Activated T-cell treated with anti-CD3 and anti-CD28 coated beads, Interleukin-2, amount 50 U/mL, for 24 hours (primary cell): ENCODE measurements at places on chromosomes 13 and 19.

GRCh38 chr19:42423462-42424344 is 3.5 kb downstream of the LIPE start:
- peak; percentile 98 for DNase-seq

- no peak for DNase-seq
Observed at GRCh38 chr13:19572280-19572679, 10.9 kb upstream of the TPTE2 start.

DNA sequence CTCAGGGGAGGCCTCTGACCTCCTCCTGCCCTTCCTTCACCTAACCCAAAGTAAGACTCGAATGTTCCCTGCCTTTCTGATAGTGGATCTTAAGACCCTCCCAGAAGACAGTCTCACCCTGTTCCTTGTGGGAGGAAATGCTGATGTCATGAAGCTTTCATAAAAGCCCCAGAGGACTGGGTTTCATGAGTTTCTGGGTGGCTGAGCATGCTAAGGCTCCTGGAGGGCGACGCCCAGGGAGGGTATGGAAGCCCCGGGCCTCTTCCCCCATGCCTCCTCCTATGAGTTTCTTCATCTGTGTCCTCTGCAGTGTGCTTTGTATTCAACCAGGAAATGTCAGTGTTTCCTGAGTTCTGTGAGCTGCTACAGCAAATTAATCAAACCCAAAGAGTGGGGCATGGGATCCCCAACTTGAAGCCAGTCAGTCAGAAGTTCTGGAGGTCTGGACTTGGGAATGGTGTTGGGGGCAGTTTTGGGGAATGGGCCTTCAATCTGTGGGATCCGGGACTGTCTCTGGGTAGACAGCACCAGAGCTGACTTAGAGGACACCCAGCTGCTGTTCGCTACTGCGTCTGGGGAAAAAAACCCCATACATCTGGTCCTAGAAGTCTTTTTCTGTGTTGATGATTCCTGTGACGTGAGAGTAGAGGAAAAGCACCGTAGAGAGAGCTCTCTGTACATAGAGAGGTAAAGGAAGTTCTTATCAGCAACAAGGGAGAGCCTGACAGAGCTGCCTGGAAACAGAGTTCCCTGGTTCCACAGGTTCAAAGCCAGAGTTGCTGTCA is 2.0 kb upstream of the LILRB2 start:
- DNase-seq: no peak

GRCh38 chr19:8686549-8686948 is 12.0 kb downstream of the ACTL9 start:
- no peak for DNase-seq

- no peak for DNase-seq
Observed at GRCh38 chr13:97493456-97493855, 59.5 kb downstream of the RAP2A start.

DNA sequence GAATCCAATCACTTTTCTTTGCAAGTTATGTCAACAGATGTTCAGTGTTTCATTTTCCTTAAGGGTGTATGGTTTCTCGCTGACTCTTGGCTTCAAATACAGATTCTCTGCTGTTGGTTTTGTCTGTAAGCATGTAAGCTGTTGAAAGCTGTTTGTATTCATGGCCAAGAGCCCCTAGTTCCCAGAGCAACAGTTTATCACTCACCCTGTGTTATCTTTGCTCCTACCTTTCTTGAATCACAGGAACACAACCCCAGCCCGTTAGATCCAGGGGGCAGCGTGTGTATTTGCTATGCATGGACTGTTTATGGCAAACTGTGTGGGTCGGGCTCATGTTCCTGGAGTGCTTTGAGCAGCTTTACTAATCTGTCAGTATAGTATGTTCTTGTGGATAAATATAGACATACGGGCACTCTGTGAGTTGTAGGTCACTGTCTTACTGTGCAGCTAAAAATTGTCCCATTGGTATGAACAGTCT is 28.9 kb downstream of the FRY start:
- no peak for DNase-seq

- no peak for DNase-seq
Observed at GRCh38 chr13:45393941-45394570, 24.1 kb downstream of the SLC25A30 start.

- DNase-seq: no peak
Observed at GRCh38 chr13:29429286-29429900, 166.1 kb downstream of the SLC7A1 start.

DNA sequence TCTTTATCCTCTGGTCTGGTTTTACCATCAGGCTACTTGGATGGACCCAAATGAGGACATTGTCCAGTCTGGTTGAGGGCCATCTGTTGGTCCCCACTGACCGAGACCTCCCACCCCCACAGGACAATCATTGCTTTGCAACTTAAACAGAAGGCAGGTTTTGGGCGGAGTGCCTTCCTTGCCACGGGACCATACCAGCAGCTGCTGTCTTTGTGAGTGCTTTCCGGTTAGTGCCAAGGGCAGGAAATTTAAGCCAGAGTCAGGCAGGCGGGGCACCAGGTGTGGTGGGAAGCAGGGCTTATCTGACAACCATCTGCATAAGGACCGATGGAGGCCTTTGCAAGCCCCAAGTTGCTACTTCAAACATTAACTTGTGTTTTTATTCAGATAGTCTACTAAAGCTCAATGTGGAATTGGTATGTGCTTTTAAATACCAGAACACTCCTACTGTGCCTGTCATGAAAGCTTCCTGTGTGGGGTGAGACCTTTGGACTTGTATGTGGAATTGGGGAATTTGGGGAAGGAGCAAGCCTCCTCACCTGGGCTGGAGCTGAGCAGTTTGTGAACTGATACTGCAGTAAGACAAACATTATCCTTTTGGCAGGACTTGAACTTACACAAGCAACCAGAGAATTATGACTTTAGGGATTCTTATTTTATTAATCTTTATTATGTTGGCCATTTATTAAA is 39.3 kb upstream of the UBE2L5 start:
- DNase-seq: peak; percentile 42

- DNase-seq: no peak
Observed at GRCh38 chr13:112254900-112255299, 121.3 kb upstream of the SPACA7 start.

- DNase-seq: no peak
Observed at GRCh38 chr13:103961784-103962183, 895.6 kb upstream of the SLC10A2 start.

- no peak for DNase-seq
Observed at GRCh38 chr13:80463673-80464352, 122.9 kb upstream of the SPRY2 start.

- peak; percentile 63 for DNase-seq
Observed at GRCh38 chr19:16342002-16342715, 17.5 kb downstream of the KLF2 start.

GRCh38 chr19:39438270-39438934 is 2.7 kb upstream of the RPS16 start:
- no peak for DNase-seq

GRCh38 chr13:75417012-75417384 is 65.0 kb downstream of the TBC1D4 start:
- DNase-seq: no peak

DNA sequence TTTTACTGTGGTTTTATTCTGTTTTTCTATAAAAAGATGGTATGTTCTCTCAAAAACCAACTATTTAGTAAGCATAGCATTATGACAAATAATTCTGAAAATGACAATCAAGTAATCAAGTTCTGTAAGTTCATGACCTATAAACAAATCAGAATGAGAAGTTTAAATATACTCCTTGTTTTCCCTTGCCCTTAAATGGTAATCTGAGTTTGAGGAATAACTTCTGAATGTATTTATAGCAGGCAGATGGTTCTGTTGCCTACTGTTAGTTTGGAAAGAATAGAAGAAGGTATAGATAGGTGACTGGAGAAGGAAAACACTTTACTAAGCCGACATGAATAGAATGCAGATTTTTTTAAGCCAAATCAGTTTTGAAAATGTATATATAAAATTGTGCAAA is 63.9 kb downstream of the POSTN start:
- no peak for DNase-seq

DNA sequence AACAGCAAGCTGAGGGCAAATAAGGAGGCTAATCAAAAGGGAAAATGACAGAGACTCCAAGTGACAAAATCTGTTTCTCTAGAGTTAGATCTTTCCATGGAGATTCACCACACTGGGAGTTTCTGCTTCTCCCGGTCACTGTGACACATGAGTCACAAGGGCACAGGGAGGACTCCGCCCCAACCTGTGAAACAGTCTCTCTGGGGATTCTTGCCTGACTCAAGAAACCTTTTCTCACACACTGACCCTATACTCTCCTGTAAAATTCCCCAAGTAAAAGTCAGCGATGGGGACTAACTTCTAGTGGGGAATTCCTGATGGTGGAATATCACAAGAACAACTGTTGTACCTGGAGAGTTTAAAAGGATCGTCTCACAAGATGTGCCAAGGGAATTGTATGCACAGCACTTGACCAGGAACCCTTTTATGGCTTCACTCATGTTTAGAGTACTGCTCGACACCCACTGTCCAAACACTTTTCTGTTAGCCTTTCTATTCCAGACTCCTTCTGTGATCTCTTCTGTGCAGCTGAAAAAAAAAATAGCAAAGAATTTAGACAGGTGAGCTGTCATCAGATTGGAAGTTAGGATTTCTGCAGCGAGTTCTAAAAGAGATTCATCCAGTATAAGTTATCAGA is 46.8 kb upstream of the URAD start:
- DNase-seq: no peak

GRCh38 chr13:27997904-27998522 is 9.5 kb upstream of the URAD start:
- DNase-seq: no peak

DNA sequence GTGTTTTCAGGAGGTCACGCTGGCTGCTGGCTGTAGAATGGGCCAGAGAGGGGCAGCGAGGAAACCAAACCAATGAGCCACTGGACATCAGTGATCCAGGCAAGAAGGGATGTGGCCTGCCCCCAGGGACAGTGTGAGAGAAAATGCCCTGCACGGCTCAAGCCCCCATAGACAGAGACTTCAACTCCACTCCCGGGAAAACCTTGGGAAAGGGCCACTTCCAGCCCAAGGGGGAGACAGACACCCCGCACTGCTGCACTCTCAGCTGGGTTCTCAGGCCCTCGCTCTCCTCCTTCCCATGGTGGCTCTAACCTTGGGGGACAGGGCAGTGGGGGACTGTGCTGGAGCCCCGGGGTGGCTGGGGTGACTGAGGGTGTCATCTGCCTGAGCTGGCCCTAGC is 172.0 kb downstream of the KATNAL1 start:
- no peak for DNase-seq

GRCh38 chr13:86403181-86403580 is 604.0 kb upstream of the SLITRK6 start:
- no peak for DNase-seq

GRCh38 chr13:75365724-75366173 is 116.2 kb downstream of the TBC1D4 start:
- no peak for DNase-seq

- no peak for DNase-seq
Observed at GRCh38 chr19:9878511-9879196, 43.5 kb downstream of the PIN1 start.

- no peak for DNase-seq
Observed at GRCh38 chr13:66128692-66129269, 1101.4 kb downstream of the PCDH9 start.

DNA sequence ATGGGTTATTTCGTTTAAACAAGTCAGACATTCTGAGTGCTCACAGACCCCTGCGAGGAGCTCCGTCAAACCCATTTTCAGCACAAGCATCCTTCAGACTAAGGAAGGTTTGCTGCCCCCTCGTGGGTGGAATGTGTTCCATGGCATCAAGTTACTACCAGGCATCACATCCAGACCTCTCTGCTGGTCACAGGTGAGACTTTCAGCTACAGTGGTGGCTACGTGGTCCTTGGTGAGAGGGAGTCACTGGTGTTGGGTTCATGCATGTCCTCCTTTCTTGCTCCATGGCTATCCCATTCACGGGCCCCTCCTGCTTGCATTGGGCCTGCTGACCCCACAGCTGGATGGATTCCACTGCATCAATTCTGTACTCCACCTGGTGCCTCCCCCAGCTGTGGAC is 9.1 kb upstream of the LILRB5 start:
- peak; percentile 77 for DNase-seq

- DNase-seq: no peak
Observed at GRCh38 chr19:13600091-13600490, 93.8 kb upstream of the CACNA1A start.

- no peak for DNase-seq
Observed at GRCh38 chr13:96779691-96780090, 214.6 kb downstream of the OXGR1 start.

- DNase-seq: no peak
Observed at GRCh38 chr13:34358811-34359513, 541.0 kb downstream of the RFC3 start.

GRCh38 chr13:54633456-54633855 is 1604.8 kb downstream of the OLFM4 start:
- no peak for DNase-seq

DNA sequence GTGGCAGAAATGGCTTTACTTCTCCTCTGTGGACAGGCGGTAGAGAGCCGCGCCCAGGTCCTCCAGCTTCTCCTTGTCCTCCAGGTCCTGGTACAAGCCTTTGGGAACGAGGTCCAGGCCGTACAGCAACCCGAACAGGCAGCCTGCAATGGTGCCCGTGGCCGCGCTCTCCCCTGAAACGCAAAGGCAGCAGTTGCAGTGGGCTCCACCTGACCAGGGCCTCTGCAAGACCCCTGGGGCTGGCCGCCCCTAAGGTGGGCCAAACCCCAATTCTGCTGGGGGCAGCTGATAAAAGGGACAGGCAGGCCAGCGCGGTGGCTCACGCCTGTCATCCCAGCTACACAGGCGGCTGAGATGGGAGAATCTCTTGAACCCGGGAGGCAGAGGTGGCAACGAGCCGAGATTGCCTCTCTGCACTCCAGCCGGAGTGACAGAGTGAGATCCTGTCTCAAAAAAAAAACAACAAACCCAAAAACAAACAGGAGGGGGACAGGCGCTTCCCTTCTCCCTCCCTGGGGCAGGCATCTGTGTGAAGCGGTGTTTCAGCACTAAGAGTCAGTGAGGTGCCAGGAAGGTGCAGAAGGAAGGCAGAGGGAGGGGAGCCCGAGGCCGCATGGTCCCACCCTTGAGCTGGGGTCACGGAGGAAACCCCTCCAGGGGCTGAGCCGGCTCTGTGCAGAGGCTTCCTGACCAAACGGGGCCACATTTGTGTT is 30.3 kb downstream of the ADPRHL1 start:
- DNase-seq: no peak

DNA sequence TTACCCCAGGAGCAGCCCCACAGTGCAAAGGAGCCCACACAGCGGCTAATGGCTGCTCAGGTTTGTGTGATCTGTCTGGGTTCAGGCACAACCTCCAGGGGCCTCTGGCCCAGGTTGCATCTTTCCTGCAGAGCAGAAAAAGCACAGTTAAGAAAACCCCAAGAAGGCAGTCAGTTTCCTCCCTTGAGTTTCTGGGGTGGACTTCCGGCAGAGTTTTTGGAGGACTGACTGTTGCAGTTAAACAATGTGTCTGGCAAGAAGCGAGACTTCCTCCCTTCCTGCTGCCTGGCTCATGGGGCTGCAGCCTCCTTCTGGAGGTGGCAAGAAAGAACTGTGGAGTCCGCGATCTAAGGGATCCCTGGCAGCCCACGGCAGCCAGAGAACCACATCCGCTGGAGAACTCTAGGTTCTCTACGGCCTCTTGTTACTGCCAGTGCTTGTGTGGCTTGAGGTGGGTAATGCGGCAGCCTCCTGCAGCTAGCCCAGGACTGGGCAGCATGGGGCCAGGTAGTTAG is 114.4 kb downstream of the ZDHHC20 start:
- peak; percentile 59 for DNase-seq

GRCh38 chr13:95176611-95177259 is 124.5 kb downstream of the ABCC4 start:
- no peak for DNase-seq

- no peak for DNase-seq
Observed at GRCh38 chr19:51010066-51010795, 8.8 kb upstream of the KLK8 start.
